ENCODE measurements at places on chromosomes 2 and 18.

GRCh38 chr2:28128281-28128950 is 237.9 kb downstream of the BABAM2 start:
- no peak for DNase-seq
- no peaks in the 10 kb centered on the region for H3K27me3 ChIP-seq
- no peak overlapping the region for H3K27ac ChIP-seq
- peaks cover 11% of the 10 kb centered on the region for H3K36me3 ChIP-seq
- no peak overlapping the region for H3K4me3 ChIP-seq
- H3K4me1 ChIP-seq = no peaks in the 10 kb centered on the region

GRCh38 chr2:119435081-119435952 is 3.7 kb downstream of the TMEM37 start:
- H3K4me3 ChIP-seq = no peak overlapping the region
- H3K4me1 ChIP-seq = no peaks in the 10 kb centered on the region
- H3K27me3 ChIP-seq = peaks cover 97% of the 10 kb centered on the region
- H3K36me3 ChIP-seq = no peaks in the 10 kb centered on the region

DNA sequence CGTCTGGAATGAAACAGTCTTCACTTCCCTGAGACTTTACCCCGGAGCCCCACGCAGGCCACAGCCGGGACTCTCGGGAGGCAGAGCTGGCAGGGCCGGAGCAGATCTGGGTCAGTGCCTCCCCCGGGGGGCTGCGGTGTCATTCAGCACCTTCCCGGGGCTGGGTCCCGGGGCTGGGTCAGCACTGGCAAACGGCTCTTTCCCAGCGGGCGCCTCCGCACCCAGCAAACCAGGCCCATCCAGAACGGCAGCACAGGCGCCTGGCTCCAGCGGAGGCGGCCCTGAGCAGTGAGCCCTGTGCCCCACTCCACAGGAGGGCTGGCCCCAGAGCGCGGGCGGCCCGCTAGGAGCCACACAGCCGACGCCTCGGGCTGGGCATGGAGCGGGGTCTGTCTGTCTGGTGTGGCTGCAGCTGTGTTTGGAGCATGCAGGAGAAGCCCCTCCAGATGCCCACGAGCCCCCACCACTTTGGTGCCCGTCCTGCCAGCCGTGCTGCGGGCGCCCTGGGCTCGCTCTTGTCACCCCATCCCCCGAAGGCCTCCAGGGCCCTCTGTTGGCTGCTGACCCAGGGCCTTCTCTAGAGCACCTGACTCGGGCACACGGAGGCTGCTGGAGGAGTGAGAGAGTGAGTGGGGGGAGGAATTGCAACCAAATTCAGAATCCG is 132.1 kb upstream of the CTDP1 start:
- H3K4me3 ChIP-seq = no peak overlapping the region
- H3K27me3 ChIP-seq = peaks cover 32% of the 10 kb centered on the region
- H3K27ac ChIP-seq = no peak overlapping the region

- no peak for DNase-seq
- no peaks in the 10 kb centered on the region for H3K4me1 ChIP-seq
- peak overlapping the region; percentile 9 for H3K27ac ChIP-seq
- H3K4me3 ChIP-seq = no peak overlapping the region
These were observed 39.5 kb downstream of the ZNF519 start for GRCh38 chr18:14092625-14093306.

DNA sequence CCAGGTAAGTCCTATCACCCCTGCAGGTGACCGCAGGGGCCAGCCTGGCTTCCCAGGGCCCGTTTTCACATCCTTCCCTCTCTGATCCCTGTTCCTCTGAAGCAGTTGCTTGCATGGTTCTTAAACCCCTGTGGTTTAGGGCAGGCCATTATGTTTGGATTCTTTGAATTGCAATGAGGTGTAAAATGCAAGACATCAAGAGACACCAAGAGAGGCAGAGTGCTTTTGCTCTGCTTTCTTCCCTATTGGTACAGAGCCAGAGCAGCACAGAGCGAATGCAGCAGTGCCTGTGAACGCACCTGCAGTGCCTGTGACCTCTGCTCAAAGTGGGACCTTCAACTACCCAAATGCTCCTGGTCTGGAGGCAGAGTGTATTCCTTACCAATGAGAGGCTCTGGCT is 7.6 kb downstream of the RFX8 start:
- H3K4me3 ChIP-seq = no peak overlapping the region
- H3K27ac ChIP-seq = no peak overlapping the region
- no peaks in the 10 kb centered on the region for H3K4me1 ChIP-seq
- H3K36me3 ChIP-seq = peaks cover 3% of the 10 kb centered on the region

GRCh38 chr2:207711750-207712530 is 500 bp downstream of the CCNYL1 start:
- H3K4me1 ChIP-seq = peaks cover 10% of the 10 kb centered on the region
- peak overlapping the region; percentile 95 for H3K4me3 ChIP-seq
- H3K36me3 ChIP-seq = peaks cover 16% of the 10 kb centered on the region
- H3K27me3 ChIP-seq = no peaks in the 10 kb centered on the region
- peak; percentile 44 for DNase-seq

GRCh38 chr2:48343571-48344440 is 186.1 kb upstream of the STON1 start:
- H3K4me3 ChIP-seq = peak overlapping the region; percentile 77
- peaks cover 20% of the 10 kb centered on the region for H3K4me1 ChIP-seq
- H3K27me3 ChIP-seq = no peaks in the 10 kb centered on the region
- H3K36me3 ChIP-seq = peaks cover 27% of the 10 kb centered on the region
- peak overlapping the region; percentile 72 for H3K27ac ChIP-seq

GRCh38 chr2:8704906-8705305 is 23.1 kb downstream of the ID2 start:
- H3K36me3 ChIP-seq = no peaks in the 10 kb centered on the region
- H3K4me3 ChIP-seq = no peak overlapping the region
- H3K4me1 ChIP-seq = no peaks in the 10 kb centered on the region
- peaks cover 12% of the 10 kb centered on the region for H3K27me3 ChIP-seq
- no peak for DNase-seq
- H3K27ac ChIP-seq = no peak overlapping the region

GRCh38 chr2:64757126-64757525 is 103.4 kb upstream of the SERTAD2 start:
- no peak overlapping the region for H3K4me3 ChIP-seq
- H3K27ac ChIP-seq = no peak overlapping the region
- no peaks in the 10 kb centered on the region for H3K36me3 ChIP-seq
- peaks cover 1% of the 10 kb centered on the region for H3K4me1 ChIP-seq

- no peak overlapping the region for H3K4me3 ChIP-seq
- DNase-seq = no peak
- no peaks in the 10 kb centered on the region for H3K4me1 ChIP-seq
- H3K36me3 ChIP-seq = no peaks in the 10 kb centered on the region
These were observed 14.1 kb downstream of the TMEM178A start for GRCh38 chr2:39679805-39680204.

GRCh38 chr18:39779926-39780325 is 2175.1 kb upstream of the PIK3C3 start:
- no peak overlapping the region for H3K27ac ChIP-seq
- H3K4me3 ChIP-seq = no peak overlapping the region
- no peaks in the 10 kb centered on the region for H3K27me3 ChIP-seq
- H3K36me3 ChIP-seq = no peaks in the 10 kb centered on the region

DNA sequence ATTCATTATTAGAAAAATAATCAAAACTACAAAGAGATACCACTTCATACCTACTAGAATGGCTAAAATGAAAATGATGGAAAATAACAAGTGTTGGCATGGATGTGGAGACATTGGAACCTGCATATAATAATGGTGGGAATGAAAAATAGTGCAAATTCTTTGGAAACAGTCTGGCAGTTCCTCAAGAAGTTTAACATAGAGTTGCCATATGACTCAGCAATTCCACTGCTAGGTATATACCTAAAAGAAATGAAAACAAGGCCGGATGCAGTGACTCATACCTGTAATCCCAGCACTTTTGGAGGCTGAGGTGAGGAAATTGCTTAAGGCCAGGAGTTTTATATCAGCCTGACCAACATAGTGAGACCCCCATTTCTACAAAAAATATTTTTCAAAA is 41.6 kb upstream of the ACYP2 start:
- H3K27me3 ChIP-seq = no peaks in the 10 kb centered on the region
- peaks cover 6% of the 10 kb centered on the region for H3K4me1 ChIP-seq
- H3K27ac ChIP-seq = no peak overlapping the region
- DNase-seq = no peak
- peaks cover 4% of the 10 kb centered on the region for H3K36me3 ChIP-seq
